Ascending aorta (tissue), 2 donors: ENCODE measurements at places on chromosomes 2 and 18.
A peak's percentile ranks its signal among the peaks of the same experiment; 100 is the strongest.

DNA sequence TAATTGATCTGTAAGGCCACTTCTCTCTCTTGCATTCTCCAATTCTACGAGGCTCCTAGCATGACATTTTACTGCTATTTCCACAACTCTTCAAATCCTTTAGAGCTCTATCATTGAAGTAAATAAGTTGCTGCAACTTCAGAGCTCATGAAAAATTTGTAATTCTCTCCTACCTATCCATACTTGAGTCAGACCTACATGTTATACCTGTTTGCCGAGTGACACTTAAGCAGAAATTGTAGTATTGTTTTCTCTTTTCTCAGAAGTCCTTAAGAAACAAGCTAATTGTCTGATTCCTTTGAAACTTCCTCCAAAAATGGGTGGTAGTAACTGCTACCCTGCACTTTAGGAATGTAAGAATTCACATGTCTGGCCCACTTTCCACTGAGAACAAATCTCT is 26.1 kb downstream of the GALM start:
- no peak for DNase-seq

DNA sequence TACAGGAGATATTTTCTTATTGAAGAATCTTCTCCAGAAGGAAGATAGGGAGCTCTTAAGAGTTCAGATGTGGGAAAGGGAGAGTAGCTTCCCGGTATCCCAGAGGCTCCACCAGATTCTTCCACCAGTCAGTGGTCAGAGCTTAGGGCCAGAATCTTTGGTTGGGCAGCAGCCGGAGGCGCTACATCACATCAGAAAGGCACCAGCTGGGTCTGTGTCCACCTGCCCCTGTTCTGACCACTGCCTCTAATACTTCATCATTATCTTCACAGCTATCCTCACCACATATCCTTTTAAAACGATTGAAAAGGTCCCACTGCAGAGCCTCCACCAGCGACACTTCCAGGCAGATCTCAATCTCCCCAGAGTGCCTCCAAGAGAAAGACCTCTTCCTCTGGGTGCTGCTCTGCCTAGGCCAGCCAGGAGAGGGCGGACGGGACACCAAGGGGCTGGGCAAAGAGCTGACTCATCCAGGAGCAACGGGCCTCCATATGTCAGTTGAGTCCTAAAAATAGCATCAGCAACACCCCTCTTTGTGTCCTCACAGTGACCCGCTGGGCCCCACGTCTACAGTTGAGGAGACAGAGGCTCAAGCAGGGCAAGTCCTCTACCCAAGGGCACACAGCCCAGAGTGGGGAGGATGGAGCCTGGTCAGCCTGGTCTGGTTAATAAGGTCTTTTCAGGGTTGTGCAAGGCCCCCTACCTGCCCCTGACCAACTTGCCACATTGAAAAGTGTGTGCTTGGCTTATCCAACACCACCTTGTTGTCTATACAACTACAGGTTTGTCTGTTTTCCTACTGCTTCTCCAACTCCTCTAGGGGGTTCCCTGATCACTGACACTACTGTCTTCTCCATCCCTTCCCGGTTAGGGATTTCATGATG is 81.2 kb downstream of the ADD2 start:
- no peak for DNase-seq

DNA sequence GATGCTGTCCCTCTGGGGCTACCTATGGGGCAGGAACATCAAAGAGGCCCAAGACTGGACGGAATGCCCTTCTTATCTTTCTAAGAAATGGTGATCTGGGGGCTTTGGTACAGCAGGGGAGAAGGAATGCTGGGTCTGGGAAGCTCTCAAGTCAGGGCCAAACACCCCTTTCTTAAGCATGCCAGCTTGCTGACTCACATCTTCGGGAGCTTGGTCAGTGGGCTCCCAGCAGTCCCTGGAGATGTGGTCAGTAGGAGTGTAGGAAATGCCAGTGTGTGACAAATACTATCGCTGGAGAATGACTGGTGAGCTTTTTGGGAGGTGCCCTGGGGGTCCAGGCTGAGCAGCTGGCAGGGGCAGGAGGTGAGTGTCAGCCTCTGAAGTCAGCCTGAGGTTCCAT is 105.0 kb upstream of the CDC42EP3 start:
- DNase-seq: peak; percentile 83

DNA sequence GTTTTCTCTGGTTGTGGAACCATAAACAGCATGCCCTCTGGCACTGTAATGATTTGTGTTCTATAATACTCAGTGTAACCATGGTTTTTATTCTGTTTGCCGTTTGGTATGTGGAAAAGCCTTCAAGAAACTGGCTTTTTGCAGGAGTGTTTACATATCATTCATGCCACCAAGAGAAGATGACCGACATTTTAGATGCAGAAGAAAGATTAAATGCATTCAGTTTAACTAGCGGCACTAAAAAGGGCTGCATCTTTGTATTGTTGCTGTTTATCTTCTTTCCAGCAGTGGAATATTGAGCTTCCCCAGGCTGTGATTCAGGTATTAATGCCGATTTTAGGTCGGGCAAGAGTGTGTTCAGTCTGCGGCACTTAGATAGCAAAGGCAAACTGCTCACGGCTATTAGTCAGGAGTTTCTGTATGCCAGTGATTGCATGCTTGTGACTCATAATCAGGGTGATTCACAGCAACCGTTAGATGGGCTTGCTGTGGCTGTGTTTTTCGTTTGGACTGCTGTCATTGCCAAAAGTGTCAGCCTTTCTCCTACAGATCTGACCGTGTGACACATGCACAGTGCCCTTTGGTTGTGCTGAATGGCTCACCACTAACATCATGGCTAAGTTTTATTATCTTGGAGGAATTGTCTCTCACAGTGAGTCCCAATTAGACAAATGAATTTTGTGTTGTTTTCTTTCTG is 479.7 kb downstream of the PARD3B start:
- peak; percentile 29 for DNase-seq

DNA sequence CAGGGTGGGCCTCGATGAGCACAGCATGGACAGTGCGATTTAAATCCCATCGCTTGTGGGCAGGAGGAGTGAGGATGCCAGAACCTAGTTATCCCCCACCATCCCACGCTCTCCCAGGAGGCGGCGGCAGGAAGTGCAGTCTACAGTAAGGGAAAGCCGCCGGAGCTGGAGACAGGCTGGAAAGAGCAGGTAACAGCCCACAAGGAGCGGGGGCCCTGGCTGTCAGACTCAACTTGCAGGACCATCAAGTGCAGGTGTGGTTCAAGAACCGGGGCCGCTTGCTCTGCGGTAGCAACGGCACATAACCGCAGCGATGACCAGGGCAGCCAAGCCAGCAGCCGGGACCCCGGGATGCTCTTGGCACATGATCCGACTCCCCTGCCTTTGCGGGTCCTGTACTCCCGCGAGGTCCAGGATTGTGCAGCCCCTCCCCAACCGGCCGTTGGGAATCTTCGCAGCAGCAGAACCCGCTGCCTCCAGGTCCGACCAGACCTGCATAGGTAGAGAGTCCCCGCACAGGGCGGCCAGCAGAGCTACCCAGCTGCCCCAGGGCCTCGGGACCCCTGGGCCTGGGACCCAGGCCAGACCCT is 82.1 kb downstream of the BIN1 start:
- no peak for DNase-seq

DNA sequence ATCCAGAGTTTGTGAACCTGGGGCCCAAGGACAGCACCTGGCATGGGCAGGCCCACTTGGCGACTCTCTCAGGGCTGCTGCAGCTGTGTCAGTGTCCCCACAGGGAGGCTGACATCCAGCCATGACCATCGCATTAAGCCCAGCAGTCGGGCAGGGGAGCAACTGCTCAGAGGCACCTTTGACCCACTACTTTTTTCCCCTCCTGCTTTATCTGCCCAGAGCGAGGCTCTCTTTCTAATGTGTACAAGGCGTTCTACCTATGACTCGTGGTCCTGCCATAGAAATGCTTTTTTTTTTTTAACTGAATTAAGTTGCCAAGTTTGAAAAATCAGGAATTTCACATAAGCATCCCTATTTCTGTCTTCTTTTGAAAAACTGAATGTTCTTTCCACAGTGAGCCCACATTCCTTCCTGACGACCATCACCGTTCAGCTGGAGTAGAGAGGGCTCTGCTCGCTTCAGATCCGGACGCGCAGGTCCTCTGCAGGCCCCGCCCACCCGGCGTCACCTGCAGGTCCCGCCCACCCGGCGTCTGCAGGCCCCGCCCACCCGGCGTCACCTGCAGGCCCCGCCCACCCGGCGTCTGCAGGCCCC is 403 bp upstream of the CLUL1 start:
- DNase-seq: no peak

- no peak for DNase-seq
These were observed 58.2 kb downstream of the KLHL14 start for GRCh38 chr18:32714571-32715148.

- DNase-seq: no peak
These were observed 244.0 kb downstream of the ARL6IP6 start for GRCh38 chr2:152962446-152962845.

DNA sequence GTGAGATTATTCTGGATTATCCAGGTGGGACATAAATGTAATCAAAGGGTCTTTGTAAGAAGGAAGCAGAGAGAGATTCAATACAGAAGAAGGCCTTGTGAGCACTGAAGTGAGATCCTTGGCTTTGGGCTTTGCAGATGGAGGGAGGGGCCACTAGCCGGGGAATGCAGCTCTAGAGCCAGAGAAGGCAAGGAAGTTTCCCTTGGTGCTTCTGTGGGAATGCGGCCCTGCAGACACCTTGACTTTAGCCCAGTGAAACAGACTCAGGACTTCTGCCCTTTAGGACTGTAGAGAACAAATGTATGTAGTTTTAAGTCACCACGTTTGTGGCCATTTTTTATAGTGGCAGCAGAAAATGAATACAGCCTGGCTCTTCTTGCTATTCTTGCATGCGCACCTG is 8.1 kb downstream of the NEU2 start:
- DNase-seq: no peak

DNA sequence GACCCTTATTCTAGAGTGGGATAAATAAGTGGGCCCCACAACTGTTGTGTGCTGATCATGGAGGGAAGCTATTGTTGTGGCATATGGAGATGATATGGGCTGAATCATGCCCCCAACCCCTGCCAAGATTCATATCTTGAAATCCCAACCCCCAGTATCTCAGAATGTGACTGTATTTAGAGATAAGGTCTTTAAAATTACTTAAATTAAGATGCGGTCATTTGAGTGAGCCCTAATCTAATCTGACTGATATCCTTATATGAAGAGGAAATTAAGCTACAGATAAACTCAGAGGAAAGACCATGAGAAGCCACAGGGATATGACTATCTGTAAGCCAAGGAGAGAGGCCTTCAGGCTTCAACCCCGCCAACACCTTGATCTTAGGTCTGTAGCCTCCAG is 188.3 kb upstream of the RND3 start:
- DNase-seq: no peak

GRCh38 chr2:60091266-60091665 is 462.2 kb downstream of the BCL11A start:
- DNase-seq: no peak

DNA sequence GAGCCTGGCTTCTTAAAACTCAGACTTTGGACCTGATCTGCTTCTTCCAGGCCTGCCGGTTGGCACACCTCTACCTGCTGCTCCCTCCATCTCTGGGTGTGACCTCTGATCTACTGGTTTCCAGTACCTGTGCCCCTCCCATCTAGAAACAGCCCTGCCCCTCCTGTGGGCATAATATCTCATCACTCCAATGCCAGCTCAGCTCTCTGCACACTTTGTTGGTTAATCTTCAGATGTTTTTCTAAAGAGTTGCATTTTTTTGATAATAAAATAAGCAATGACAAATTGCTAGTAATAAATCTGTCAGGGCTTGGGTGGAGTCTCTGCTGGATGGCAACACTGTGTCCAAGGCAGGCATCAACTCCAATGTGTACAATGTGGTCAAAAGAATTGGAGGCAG is 89.6 kb upstream of the PPP1CB start:
- no peak for DNase-seq

DNA sequence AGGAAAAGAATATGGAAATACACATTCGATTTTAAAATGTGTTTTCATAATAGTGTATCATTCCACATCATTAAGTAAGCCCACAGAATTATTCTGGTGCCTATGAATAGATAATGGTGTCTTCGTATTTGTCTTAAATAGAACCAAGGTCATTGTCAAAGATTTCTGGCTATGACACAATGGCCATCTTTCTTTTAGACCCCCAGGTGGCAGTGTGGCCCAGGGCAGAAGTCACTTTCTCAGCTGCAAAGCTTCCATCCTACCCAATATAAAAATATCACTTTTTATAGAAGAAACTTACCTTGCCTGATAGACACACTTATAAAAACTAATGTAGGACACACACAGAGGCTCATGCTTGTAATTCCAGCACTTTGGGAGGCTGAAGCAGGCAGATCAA is 57.5 kb downstream of the ZRANB3 start:
- DNase-seq: no peak

DNA sequence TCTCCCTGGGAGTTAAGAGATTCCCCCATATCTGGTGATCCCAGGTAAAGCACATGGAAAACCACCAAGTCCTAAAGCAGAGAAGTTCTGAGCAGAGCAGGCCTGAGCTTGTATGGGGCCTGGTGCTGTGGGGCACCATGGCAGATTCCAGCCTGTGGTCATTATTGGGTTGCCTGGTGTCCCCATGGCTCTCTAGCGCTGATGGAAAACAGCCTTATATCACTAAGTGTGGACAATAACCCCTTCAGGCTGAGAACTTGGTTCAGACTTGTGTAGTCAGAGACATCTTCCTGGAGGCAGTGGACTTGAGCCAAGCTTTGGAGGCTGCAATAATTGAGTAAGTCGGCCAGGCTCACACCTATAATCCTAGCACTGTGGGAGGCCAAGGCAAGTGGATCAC is 96.8 kb downstream of the MCFD2 start:
- no peak for DNase-seq

DNA sequence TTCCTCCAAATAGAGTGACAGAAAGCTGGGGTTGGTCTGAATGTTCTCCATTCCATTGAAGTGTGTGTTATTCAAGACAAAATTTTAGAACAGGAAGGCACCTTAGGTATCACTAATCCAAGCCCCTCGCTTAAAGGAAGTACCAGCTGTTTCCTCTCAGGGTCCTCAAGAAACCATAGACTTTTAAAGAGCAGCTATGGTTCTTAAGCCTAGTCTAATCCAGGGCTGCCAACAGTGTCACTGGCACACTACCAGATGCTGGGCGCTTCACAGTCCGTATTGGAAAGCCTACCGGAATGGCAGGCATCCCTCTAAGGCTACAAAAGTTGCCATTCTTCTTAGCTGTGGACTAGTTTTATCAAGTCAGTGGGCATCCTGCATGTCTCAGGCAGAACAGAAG is 1.9 kb downstream of the NEMP2 start:
- no peak for DNase-seq

GRCh38 chr2:219252084-219252483 is 959 bp upstream of the TUBA4B start:
- no peak for DNase-seq

GRCh38 chr2:39772812-39773152 is 6.3 kb downstream of the THUMPD2 start:
- DNase-seq: no peak

- no peak for DNase-seq
These were observed 738.6 kb upstream of the FAM98A start for GRCh38 chr2:34337735-34338134.
